ENCODE measurements at places on chromosomes 3 and 15. TPM values are rescaled to one million over a fixed set of nuclear protein-coding genes. Genes with fewer than 3 reads are reported as not detected.

SERF2 gene
- total RNA-seq, result 681 TPM

HDC gene
- total RNA-seq, result 0.61 TPM

SAXO2 gene
- 0.49 TPM for total RNA-seq

SERPINI2 gene
- total RNA-seq, result not detected

ZNF620 gene
- total RNA-seq, result 6.6 TPM

IL17RD gene
- not detected for total RNA-seq

GP9 gene
- not detected for total RNA-seq

MAP2K1 gene
- total RNA-seq, result 99.4 TPM

SNAP23 gene
- 72.3 TPM for total RNA-seq

CCR8 gene
- total RNA-seq, result 11.3 TPM

PAQR9 gene
- not detected for total RNA-seq

LMAN1L gene
- total RNA-seq, result 3.8 TPM

QTRT2 gene
- 36.5 TPM for total RNA-seq

C3orf62 gene
- 16.7 TPM for total RNA-seq

HYKK gene
- 3.4 TPM for total RNA-seq

CAMK2N2 gene
- total RNA-seq, result 0.20 TPM

MESP2 gene
- not detected for total RNA-seq

CYP11A1 gene
- not detected for total RNA-seq

NECTIN3 gene
- total RNA-seq, result 6.2 TPM

THPO gene
- not detected for total RNA-seq

SLC12A1 gene
- not detected for total RNA-seq

FOXB1 gene
- total RNA-seq, result 1.6 TPM

C3orf49 gene
- not detected for total RNA-seq

IGSF10 gene
- not detected for total RNA-seq

CKMT1B gene
- total RNA-seq, result 0.32 TPM

PTX3 gene
- not detected for total RNA-seq

XPC gene
- 56.0 TPM for total RNA-seq

FSTL1 gene
- 0.12 TPM for total RNA-seq

STAG1 gene
- 45.2 TPM for total RNA-seq

CMTM8 gene
- 5.8 TPM for total RNA-seq

ADGRG7 gene
- not detected for total RNA-seq

GOLGA6L9 gene
- 1.3 TPM for total RNA-seq

TM6SF1 gene
- total RNA-seq, result 15.9 TPM

SPATA12 gene
- total RNA-seq, result not detected

TPRG1 gene
- total RNA-seq, result 2.9 TPM

CLDND1 gene
- total RNA-seq, result 689 TPM

SKOR1 gene
- total RNA-seq, result 0.22 TPM

TGM5 gene
- 0.20 TPM for total RNA-seq

TMC3 gene
- total RNA-seq, result not detected

FRMD5 gene
- total RNA-seq, result not detected

EXD1 gene
- not detected for total RNA-seq

PTH1R gene
- not detected for total RNA-seq

BUB1B gene
- 49.9 TPM for total RNA-seq

C3orf22 gene
- total RNA-seq, result not detected

KBTBD13 gene
- not detected for total RNA-seq

SLC9C1 gene
- not detected for total RNA-seq

MCTP2 gene
- total RNA-seq, result 71.2 TPM

ALDH1A2 gene
- not detected for total RNA-seq

STRIT1 gene
- total RNA-seq, result not detected

IL17RB gene
- total RNA-seq, result 2.3 TPM

KNG1 gene
- not detected for total RNA-seq

ALS2CL gene
- total RNA-seq, result 1.9 TPM

SLC15A2 gene
- total RNA-seq, result 5.7 TPM

ACSBG1 gene
- total RNA-seq, result not detected

RLBP1 gene
- total RNA-seq, result not detected

All from T-helper 1 cell treated with Interleukin-12 subunit alpha and Interleukin-12 subunit beta and Interleukin-4 antibody, amounts not matched to agents 30 ng/mL and 1 ng/mL, for 36 hours (primary cell).